Stimulated activated naive CD4-positive, alpha-beta T cell (primary cell): ENCODE measurements at places on chromosomes 13 and 19.
A peak's percentile ranks its signal among the peaks of the same experiment; 100 is the strongest.

DNA sequence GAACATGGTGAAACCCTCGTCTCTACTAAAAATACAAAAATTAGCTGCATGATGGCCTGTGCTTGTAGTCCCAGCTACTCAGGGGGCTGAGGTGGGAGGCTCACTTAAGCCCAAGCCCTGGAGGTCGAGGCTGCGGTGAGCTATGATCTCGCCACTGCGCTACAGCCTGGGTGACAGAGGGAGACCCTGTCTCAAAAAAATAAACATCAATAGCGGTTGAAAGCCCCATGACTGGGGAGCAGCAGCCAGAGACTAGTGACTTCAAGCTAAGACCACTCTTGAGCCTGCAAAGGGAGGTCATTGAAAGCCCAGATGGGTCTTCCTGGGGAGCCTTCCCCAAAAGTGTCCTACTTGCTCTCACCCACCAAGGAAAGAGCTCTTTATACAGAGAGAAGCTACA is 11.9 kb upstream of the ZNF709 start:
- no peak for DNase-seq

- DNase-seq, result no peak
Measured at GRCh38 chr19:6970021-6970420, 51.2 kb downstream of the MBD3L2B start.

GRCh38 chr19:34722353-34722752 is 11.7 kb upstream of the ZNF181 start:
- DNase-seq, result no peak

- no peak for DNase-seq
Measured at GRCh38 chr19:55230780-55231179, 2.2 kb upstream of the TMEM86B start.

DNA sequence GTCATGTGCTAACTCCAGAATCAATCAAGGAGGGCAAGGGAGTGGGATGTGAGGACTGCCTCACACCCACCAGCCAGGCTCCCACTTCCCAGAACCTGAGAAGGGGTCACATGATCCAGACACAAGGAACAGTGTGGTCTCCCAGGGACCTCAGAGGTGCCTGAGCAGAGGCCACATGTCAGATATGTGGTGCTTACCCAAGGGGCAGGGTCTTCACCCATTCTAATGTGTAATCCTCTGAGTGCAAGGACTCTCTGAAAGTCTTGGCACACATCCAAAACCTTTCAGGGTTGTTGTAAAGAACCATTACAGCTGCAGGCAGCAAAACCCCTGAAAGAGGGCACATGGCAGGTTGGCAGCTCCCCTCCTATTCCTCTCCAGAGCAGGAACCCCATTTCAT is 656.6 kb downstream of the UQCRFS1 start:
- no peak for DNase-seq

- DNase-seq, result no peak
Measured at GRCh38 chr13:105426441-105426840, 1109.0 kb downstream of the EFNB2 start.

- no peak for DNase-seq
Measured at GRCh38 chr13:37995092-37995491, 125.5 kb upstream of the TRPC4 start.

- DNase-seq, result no peak
Measured at GRCh38 chr13:50527188-50527587, 316.3 kb downstream of the DLEU7 start.

- peak; percentile 56 for DNase-seq
Measured at GRCh38 chr19:46786236-46787039, 2.0 kb downstream of the SLC1A5 start.

DNA sequence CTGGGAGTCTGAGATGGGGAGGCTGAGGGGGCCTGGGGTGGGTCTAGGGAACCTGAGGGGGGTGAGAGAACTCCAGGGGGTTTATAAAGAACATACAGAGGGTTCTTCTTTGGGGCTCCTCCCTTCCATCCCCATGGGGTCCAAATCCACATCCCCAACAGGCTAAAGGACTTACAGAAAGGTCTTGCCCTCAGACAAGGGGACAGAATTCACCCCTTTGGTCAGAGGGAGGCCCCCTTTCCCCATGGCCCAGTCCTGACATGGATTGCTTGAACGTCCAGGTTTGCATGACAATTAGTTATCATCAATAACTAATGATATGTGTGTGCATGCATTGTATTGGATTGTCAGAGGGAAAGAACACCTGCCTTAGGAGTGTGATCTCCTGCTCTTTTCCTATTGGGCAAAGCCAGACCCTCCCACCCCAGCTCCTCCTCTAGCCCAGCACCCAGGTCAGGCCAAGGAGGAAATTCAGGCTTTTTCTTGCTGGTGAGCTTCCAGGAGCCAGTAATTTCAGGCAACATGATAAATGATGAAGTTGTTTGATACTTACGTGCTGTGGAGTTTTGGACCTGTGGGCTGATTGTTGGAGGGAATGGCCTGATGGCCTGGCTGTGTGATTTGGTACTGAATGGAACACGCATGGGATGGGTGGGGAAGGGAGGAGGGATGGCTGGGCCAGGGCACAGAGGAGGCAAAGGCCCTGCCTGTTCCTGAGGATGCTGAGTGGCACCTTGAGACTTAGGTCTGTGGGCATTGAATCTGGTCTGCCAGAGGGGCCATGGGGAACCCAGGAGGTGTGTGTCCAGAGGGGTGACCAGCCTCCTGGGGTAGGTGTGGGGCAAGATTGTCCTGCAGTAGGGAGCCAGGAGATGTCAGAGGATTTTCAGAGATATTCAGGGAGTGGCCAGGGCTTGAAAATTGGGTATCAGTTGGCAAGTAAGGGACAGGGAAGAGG is 1.1 kb downstream of the KLHL26 start:
- no peak for DNase-seq

DNA sequence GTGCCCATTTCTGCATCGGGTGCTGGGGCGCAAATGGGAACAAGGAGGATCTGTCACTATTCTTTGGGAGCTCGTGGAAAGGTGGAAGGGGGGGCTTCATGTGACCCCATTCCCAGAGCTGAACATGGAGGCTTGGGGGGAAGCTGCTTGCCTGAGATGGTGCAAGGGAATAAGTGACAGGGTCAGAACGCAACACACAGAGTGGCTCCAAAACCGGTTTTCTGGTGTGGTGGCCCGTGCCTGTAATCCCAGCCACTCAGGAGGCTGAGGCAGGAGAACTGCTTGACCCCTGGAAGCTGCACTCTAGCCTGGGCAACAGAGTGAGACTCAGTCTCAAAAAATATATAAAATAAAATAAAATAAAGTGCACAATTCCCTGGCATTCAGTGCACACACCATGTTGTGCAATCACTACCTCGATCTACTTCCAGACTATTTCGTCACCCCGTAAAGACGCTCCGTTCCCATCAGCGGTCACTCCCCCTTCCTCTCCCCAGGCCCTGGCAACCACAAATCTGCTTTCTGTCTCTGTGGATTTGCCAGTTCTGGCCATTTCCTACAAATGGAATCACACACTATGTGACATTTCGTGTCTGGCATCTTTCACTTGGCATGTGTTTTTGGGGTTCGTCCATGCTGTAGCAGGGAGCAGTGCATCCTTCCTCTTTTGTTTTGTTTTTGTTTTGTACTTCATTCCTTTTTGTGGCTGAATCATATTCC is 18.2 kb upstream of the COMP start:
- no peak for DNase-seq

DNA sequence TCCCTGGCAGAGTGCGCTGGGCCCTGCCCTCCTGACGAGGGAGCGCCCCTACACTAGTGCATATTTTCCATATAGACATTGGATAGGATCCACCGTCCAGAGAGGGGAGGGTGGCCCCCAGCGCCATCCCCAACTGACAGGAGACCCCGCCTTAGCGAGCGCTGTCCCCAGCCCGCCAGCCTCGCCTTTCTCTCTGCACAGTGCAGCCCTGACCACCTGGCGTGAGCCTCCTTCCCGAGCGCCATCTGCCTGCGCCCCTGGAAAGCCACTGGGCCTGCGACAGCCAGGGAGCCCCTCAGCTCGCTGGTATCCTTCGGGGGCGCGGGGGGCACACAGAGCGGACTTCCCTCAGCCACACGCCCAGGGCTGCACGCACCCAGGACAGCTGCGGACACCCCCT is 42.1 kb upstream of the ATP12A start:
- DNase-seq, result no peak

- no peak for DNase-seq
Measured at GRCh38 chr13:48819899-48820298, 155.8 kb upstream of the FNDC3A start.

- no peak for DNase-seq
Measured at GRCh38 chr19:31485472-31485871, 136.2 kb upstream of the TSHZ3 start.

DNA sequence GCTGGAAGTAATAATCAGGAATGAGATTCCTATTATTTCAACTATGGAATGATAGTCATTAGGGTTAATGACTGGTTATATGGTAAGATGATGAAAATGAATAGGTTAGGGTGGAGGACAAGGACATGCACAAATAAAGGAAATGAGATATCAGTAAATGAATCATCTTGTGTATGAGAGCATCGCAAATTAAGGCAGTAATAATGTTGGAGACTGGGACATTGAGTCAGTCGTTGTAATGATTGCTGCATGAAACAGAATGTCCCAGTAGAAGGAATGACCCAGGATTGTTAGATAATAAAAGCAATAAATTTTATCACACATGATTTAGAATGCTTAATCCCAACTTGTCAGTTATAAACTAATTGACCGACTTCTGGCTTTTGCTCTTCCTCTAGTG is 1733.7 kb upstream of the PCDH20 start:
- no peak for DNase-seq

- DNase-seq, result no peak
Measured at GRCh38 chr13:111629016-111629415, 308.6 kb downstream of the TEX29 start.

GRCh38 chr13:105047676-105048295 is 1487.7 kb downstream of the EFNB2 start:
- DNase-seq, result no peak

DNA sequence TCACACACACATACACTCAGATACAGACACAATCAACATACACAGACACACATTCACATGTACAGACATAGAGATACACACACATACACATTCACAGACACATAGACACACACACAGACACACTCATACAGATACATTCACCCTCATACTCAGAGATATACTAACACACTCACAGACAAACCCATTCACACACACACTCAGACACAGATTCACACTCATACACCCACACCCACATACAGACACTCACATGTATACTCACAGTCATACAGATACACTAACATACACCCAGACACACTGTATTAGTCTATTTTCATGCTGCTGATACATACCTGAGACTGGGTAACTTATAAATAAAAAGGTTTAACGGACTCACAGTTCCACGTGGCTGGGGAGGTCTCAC is 30.8 kb downstream of the GJA3 start:
- no peak for DNase-seq

DNA sequence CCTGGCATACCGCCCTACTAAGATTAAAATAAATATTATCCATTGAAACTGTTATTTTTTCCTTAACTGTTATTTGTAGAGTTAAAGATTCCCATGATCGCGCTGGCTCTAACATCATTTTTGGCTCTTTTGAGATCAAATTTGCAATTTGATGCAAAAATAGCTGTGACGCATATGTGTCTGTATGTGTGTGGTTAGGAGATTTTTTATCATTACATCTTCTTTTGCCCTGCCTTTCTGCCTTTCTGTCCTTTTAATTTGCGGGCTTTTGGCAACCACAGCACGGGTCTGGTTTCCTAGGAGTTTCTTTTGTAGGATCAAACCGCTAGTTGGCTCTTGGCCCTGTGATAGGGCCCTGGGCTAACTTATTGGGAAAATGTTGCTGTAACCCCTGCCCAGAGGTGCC is 37.3 kb upstream of the ALOX5AP start:
- DNase-seq, result no peak

DNA sequence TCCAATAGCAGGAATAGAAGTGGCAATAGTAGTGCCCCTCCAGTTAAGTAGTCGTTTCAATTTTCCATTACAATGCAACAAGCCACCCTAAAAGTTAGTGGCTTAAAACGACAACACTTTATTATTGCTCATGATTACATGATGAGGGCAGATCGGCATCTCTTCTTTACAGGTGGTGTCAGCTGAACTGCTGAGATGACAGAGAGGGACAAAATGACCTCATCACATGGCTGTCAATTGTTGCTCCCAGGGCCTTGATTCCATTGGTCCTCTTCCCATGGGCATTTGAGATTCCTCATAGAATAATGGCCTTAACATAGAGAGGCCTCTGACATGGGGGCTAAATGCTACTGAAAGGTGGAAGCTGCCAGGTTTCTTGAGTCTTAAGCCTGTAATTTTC is 679.8 kb upstream of the KLHL1 start:
- no peak for DNase-seq

DNA sequence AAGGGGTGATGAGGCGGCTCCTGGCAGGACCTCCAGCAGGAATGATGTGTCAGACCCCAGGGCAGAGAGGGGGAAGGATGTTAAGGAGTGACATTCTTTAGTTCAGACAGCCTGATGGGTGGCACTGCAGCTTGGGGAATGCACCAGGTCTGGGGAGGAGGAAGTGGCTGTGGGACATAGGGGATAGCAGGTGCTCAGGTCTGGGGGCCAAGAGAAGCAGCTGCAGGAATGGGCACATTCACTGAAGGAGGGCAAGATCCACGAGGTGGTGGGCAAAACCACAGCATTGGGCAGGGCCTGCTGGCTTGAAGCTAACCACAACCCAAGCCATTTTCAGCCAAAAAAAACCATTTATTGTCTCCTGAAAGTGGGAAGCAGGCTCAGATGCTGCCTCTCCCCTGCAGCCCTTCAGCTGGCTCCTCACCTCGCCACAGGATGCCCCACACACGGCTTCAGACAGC is 26.5 kb downstream of the COMP start:
- no peak for DNase-seq

GRCh38 chr19:51660975-51661600 is 14.5 kb upstream of the SIGLEC14 start:
- peak; percentile 19 for DNase-seq
